Stimulated activated naive CD8-positive, alpha-beta T cell treated with anti-CD3 and anti-CD28 coated beads, Interleukin-15, amount 100 ng/mL, for 72 hours (primary cell): ENCODE measurements at places on chromosomes 12 and 14.

- DNase-seq, result no peak
Measured at GRCh38 chr14:24310265-24310645, 315 bp downstream of the LTB4R2 start.

DNA sequence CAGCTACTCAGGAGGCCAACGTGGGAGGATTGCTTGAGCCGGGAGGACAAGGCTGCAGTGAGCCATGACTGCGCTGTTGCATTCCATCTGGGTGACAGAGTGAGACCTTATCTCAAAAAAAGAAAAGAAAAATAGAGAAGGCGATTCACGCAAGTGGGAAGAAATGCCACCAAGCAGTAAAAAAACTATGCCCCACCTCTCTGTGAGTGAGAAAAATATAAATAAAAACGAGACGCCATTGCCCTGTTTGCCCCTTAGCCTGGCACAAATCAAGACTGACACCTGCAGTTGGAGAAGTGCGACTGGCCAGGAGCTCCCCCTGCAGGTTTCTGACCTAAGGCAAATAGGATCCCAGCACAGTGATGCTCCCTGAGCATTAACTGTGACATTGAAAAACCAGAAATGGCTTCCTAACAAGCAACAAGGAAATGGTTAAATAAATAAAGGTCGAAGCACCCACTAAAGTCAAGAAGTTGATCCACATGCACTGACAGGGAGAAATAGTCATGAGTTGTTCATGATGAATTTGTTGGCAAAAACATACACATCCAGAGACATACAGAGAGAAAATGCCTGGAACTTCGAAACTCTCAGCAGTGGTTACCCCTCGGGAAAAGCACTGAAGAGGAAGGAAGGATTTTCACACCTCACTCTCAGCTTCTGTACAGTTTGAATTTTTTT lies 21.1 kb downstream of the GSC start:
- peak; percentile 22 for DNase-seq

DNA sequence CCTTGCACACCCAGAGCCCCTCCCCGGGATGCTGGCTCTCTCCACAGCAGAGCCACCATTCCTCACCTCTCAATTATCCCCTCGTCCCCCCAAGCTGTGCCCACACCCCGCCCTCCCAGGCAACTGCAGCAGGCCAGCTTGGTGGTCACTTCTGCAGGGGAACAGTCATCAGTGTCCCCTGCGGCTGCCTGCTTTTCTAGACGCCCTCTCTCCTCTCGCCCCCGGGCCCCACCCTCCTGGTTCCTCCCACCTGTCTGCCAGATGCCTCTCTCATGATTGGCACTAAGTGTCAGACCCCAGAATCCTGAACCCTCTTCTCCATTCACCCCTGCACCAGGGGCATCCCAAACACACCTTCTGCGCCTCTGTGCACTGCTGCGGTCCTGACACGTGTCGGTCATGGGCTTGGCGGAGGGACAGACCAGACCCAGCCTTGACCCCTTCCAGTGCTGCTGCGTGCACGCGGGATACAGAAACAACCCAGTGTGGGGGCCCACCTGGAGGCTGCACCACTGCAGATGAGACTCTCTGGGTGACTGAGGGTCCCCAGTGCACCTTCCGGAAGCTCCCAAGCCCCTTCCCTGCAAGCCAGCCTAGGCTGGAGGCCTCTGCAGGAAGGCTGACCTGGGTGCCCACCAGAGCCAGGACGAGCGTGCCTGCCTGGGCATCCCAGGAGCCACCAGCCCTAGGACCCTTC lies 99.5 kb downstream of the SETD3 start:
- DNase-seq, result no peak

DNA sequence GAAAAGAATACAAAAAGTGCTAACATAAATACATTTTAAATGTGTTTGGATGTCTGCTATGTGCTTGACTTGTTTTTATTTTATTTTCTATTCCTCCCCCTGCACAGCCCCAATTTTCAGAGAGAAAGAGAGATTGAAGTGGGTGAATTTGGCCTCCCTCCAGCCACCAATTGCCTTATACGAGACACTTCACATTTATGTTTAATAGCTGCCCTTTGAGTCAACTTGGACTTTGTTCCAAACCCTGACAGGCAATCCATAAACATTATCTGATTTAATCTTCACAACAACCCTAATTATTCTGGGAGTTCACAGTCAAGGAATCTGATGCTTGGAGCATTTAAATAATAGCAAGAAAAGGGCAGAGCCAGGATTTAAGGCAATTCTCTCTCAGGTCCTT lies 161.7 kb downstream of the SLC15A4 start:
- no peak for DNase-seq

DNA sequence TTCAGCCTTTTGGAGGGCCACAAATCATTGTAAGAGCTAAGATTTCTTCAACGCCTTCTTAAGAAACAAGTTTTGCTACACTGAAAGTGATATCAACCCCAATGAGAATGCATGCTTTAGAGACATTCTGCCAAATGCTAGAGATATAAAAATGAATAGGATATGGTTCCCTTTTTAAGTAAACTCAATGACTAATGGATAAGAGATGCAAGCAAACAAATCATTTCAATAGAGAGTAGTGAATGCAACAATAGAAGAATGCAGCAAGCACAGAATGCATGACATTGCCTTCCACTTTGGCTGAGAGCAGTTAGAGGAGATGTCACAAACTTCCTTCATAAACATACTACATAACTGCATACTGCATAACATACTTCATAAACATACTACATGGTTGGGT lies 116.4 kb downstream of the PDZRN4 start:
- DNase-seq, result no peak
